ENCODE measurements at places on chromosomes 1 and 21.

DNA sequence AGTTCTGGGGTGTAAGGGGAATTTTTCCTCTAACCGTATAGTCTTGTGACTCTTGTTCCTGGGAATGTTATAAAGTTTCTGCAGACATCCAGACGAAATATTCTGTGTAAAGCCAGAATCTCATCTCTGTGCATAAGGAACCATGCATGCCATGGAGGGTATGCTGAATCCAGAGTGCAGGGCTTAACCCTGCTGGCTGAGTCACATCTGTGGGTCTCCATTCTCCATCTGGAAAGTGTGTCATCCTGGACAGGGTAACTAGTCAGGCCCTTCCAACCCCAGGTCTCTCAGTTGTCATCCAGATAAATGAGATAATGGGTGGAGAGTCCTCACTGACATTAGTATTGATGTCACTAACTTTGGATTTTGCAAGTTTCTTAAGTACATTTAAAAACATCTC, 48.8 kb downstream of the ATP5PO start:
- DNase-seq: no peak

GRCh38 chr1:5526385-5526750, 465.9 kb downstream of the NPHP4 start:
- DNase-seq: no peak

DNA sequence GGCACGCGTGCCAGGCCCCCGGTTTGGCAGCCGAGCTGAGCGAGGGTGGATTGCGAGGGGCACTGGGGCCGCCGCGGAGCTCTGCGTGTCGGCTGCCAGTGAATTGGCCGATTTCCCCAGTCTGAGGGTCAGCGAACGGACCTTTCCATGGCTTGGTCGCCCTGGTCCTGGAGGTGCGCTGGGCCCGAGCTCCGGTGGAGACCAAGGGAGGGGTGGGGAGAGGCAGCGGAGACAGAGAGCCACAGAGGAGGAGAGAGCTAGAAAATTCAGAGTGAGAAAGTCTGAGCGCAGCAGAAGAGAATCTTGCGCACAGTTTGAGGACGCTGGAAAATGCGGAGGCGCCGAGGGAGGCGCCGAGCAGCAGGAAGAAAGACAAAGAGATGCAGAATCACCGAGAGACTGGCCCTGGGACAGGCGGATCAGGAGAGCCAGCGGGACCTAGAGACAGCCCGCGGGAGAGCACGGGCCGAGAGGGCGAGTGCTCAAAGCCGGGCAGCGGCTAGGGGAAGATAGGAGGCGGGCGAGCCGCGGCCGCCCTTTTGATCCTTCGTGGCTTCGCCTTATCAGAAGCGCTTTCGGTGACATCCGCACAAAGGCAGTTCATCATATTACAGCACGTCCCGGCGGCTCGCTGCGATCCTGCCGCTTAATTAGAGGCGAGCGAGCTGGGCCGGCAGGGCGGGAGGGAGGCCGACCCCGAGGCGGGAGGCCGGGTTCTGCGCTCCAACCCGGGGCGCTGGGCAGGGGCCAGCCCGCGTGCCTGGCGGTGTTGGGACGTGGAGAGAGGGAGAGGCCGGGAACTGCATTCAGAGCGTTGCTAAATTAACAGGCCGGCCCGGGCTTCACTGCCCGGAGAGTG, 12.7 kb downstream of the PAX7 start:
- DNase-seq: no peak

GRCh38 chr1:66563094-66563800, 29.3 kb downstream of the SGIP1 start:
- DNase-seq: no peak

DNA sequence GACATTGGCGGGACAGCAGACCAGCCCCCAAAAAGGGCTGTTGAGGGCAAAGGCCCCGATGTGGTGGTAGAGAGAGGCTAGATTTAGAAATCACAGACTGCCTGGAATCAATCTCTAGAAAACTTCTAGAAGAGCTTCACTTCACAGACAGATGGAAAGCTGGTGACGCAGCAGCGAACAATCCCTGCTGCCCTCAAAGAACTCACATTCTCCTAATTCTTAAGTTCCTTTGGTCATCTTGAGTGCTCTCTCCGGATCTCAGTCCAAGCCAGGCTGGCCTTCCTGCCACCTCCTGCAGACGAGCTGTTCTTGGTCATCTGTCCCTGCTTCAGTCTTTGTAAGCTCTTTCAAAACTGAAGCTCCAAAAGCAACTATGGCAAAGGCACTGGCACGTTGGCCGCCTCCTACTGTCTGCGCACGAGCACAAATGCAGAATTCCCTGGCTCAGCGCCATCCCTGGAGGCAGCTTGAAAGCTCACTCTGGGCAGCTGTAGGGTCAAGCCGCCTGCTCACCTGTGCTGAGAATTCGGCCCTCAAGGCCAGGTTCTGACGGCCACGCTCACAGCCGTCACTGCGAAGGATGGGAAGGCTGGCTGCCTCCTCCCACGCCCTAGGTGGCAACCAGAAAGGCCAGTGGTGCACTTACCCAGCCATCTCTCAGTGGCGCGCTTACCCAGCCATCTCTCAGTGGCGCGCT, 110.6 kb downstream of the NPHP4 start:
- DNase-seq: no peak

- no peak for DNase-seq
Measured at GRCh38 chr1:180260541-180260940, 30.5 kb downstream of the LHX4 start.

GRCh38 chr1:180251526-180252305, 21.7 kb downstream of the LHX4 start:
- DNase-seq: no peak

- DNase-seq: no peak
Measured at GRCh38 chr1:11229203-11229602, 33.1 kb downstream of the MTOR start.

GRCh38 chr1:159088050-159088449, 11.5 kb upstream of the AIM2 start:
- DNase-seq: no peak

- DNase-seq: peak; percentile 82
Measured at GRCh38 chr1:21318714-21319159, 28.5 kb upstream of the ECE1 start.

GRCh38 chr1:58312461-58312860, 234.1 kb downstream of the OMA1 start:
- no peak for DNase-seq

GRCh38 chr1:171819946-171820345, 21.4 kb upstream of the DNM3 start:
- DNase-seq: no peak

DNA sequence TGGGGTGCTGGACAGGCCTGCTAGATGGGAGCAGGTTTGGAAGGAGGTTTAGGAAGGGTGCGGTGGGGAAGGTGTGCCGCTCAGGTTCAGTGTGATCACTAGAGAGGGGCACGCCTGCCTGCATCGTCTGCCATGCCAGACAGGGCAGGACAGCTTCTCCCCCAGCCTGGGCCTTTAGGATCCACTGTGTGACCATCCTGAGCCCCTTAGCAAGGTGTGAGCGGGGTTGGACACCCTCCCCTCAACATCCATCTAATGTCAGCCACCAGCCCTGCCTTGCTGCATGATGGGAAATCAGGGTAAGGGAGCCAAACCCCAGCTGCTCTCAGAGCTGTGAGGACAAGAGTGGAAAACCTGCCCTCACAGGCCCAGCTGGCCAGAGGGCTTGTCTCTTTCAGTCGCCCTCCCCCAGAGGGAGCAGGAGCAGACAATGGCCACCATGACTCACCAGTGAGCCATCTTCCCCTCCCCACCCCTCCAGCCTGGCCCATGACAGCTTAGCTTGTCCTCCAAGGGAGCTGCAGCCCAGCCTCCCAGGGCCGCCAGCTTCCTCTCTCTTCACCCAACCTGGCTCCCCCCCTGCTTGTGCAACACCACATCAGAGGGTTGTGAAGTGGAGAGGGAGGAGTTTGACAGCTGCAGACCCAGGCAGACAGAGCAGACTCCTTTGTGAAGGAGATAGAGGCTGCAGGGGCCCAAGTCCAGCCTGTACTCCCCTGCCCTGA, 37.0 kb downstream of the NUAK2 start:
- peak; percentile 75 for DNase-seq

DNA sequence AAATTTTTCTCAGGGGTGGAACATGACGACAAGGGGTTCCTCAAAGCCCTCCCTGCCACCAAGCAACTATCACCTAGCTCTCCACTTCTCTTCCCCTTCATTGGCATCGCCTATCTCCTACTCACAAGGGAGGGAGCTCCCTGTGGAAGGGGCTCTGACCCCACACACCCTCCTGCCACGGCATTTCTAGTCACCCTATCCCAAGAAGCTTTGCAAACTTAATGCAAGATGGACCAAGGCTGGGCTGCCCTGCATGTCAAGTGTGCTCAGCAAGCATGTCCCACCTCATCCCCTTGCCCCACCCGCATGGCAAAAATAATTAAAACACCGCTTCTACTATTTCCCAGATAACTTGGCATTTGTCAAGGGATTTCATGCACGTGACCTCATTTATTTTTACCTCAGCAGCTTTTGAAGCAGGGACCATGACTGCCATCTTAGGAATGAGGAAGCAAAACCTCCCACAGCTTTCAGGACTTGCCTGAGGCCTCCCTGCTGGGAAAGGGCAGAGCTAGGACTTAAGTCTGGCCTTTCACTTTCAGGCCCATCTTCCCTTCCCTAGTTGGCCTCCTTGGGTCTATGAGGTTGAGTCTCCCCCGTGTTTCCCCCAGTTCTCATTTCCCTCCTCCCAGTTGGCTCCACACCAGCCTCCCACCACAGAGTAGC, 161.3 kb downstream of the TSEN15 start:
- DNase-seq: no peak

GRCh38 chr1:230086151-230086550, 19.1 kb downstream of the GALNT2 start:
- DNase-seq: no peak

- no peak for DNase-seq
Measured at GRCh38 chr1:205417870-205418635, 3.8 kb downstream of the LEMD1 start.

- no peak for DNase-seq
Measured at GRCh38 chr1:3695326-3696217, 43.3 kb downstream of the TP73 start.

- DNase-seq: no peak
Measured at GRCh38 chr1:193542690-193543089, 356.3 kb upstream of the B3GALT2 start.

GRCh38 chr1:165495858-165496205, 48.0 kb upstream of the LRRC52 start:
- DNase-seq: no peak

Data from left hindlimb (tissue), 1 donor.